Pancreas (tissue), 10 donors: ENCODE measurements at places on chromosomes 6 and 20. TPM values are rescaled to one million over a fixed set of nuclear protein-coding genes. Genes with fewer than 3 reads are reported as not detected.

DNA sequence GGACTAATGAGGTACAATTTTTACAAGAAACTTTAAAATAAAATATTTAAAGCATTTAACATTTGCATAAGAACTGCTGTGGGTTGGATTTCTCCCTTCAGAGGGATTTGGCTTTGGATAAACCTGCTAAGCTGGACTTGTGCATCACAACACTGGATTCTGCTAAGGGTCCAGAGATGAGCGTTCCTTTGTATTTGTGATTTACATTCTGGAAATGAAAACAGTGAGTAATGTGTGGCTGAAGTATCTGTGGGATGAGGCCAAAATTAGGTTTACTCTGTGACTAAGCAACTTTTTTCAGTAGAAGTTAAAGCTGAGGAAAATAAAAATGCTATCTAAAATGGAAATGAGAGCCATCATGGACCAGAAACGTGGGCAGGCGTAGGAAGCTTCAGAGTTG is 494.3 kb downstream of the EPM2A start:
- no peaks in the 10 kb centered on the region for H3K36me3 ChIP-seq
- no peak overlapping the region for H3K27ac ChIP-seq
- no peaks in the 10 kb centered on the region for H3K4me1 ChIP-seq
- no peaks in the 10 kb centered on the region for H3K27me3 ChIP-seq
- DNase-seq: no peak

DNA sequence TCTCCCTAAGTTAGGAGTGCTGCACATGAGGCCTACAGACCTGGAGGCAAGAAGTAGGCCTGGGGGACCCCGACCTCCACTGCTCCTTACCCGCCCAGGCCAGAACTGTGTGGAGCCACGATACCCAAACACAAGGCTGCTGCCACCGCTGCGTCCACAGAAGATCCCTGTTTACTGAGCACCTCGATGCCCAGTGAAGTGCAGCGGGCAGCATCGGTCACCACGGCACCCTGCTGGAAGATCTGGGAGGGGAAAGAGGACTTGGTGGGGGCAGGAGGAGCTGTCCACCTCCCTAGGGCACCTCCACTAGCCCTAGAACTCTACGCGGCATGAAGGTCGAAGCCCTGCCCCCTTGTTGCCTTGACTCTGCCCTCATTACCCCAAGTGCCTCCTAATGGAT is 9.9 kb downstream of the GGT7 start:
- H3K36me3 ChIP-seq: no peaks in the 10 kb centered on the region
- H3K4me1 ChIP-seq: no peaks in the 10 kb centered on the region
- no peaks in the 10 kb centered on the region for H3K27me3 ChIP-seq
- DNase-seq: no peak
- no peak overlapping the region for H3K27ac ChIP-seq
- H3K4me3 ChIP-seq: no peak overlapping the region

DNA sequence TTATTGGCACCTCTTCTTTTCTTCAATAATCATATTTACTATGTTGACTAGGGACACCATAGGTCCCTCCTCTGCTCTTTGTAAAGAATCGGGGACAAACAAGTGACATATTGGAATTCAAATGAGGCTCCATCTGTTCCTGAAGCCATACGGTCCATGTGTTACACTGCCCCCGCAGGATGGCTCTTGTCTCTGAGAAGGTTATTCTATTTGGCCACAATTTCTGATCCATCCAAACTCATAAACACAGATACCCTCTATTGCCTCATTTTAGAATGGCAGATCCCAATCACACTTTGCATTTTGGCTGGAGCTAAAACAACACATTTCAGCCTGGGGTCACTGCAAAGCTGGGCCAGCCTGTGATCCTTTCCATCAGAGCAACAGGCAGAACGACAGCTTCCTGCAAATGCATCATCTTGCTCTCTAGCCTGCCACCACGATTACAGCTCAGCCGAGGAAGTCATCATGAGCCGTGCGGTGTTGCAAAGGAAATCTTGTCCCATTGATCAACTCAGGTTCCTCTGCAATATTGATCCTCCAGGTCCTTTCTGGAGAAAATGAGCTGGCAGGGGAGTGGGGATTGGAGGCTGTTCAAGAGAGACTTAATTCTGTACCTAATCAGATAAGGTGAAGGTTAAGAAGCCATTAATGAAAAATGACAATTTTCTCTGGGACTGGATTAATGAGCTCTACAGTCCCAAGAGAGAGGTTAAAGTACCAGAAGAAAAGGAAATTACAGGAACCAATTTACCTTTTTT is 73.1 kb downstream of the AGPAT4 start:
- no peak overlapping the region for H3K4me3 ChIP-seq
- no peaks in the 10 kb centered on the region for H3K4me1 ChIP-seq
- H3K27ac ChIP-seq: no peak overlapping the region
- H3K36me3 ChIP-seq: no peaks in the 10 kb centered on the region
- DNase-seq: no peak
- no peaks in the 10 kb centered on the region for H3K27me3 ChIP-seq

- H3K4me3 ChIP-seq: no peak overlapping the region
- H3K36me3 ChIP-seq: no peaks in the 10 kb centered on the region
- no peaks in the 10 kb centered on the region for H3K27me3 ChIP-seq
- no peak for DNase-seq
Observed at GRCh38 chr20:4326195-4327065, 311.1 kb upstream of the RNF24 start.

GRCh38 chr6:11043961-11044711 is at the start of gene ELOVL2:
ELOVL2 (minus strand) TSS chr6:11044305; CDS start chr6:11044230, 75 bp downstream.
- no peaks in the 10 kb centered on the region for H3K27me3 ChIP-seq
- H3K4me1 ChIP-seq: no peaks in the 10 kb centered on the region
- peak within 1 kb of the TSS; percentile 76 for H3K4me3 ChIP-seq
- no peaks in the 10 kb centered on the region for H3K36me3 ChIP-seq
- no peak within 1 kb of the TSS for H3K27ac ChIP-seq

Gene TMEM151B
- polyA plus RNA-seq: 0.65 TPM

Gene WFDC10A
- not detected for polyA plus RNA-seq

GRCh38 chr20:58571693-58572427 is 56.7 kb upstream of the APCDD1L start:
- DNase-seq: no peak
- H3K4me3 ChIP-seq: no peak overlapping the region
- H3K36me3 ChIP-seq: no peaks in the 10 kb centered on the region
- H3K27me3 ChIP-seq: no peaks in the 10 kb centered on the region
- H3K27ac ChIP-seq: no peak overlapping the region

DNA sequence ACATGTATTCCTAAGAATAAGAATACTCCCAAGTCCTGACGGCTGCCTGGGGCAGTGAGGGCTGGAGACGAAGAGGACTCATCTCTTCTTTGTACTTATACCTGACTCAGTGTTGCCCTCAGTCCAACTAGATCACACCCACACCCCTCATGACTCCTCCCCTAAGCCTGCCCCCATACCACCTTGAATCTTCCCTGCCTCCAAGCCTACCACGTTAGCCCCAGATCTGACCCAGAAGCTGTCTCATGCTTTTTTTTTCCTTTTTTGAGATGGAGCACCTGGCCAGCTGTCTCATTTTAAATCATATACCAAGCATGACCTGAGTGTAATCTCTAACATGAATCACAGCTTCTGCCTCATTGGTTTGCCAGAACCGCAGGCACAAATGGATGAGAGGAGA is 45.2 kb downstream of the MUC22 start:
- H3K4me1 ChIP-seq: no peaks in the 10 kb centered on the region
- H3K27me3 ChIP-seq: no peaks in the 10 kb centered on the region
- no peak overlapping the region for H3K4me3 ChIP-seq
- DNase-seq: no peak
- no peaks in the 10 kb centered on the region for H3K36me3 ChIP-seq
- H3K27ac ChIP-seq: no peak overlapping the region

DNA sequence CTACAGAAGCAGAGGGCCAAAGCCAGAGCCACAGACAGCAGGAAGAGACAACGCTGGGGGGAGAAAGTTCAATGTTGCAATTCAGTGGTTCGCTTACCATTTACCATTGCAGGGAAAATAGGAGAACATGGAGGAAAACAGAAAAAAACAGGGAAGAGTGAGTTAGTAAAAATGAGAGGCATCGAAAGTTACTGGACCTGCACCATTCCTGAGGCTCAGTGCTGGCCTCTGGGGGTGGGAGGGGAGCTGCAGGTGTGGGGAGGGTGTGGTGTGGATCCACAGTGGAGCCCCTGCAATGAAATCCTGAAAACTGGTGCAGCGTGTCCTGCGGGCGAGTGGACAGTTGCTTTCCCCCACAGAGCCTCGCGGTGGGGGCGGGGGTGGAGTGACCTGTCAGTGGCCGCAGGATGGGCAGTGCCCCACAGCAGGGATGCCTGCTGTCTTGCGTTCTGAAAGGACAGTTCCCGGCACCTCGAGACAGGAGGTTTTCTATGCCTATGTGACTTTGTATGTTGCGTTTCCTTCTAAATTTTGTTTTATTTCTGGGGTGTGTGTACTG is 5.7 kb downstream of the TMEM181 start:
- DNase-seq: no peak
- no peaks in the 10 kb centered on the region for H3K36me3 ChIP-seq
- H3K4me1 ChIP-seq: peaks cover 1% of the 10 kb centered on the region
- H3K4me3 ChIP-seq: no peak overlapping the region
- H3K27ac ChIP-seq: no peak overlapping the region
- no peaks in the 10 kb centered on the region for H3K27me3 ChIP-seq

- H3K4me3 ChIP-seq: no peak overlapping the region
- peaks cover 20% of the 10 kb centered on the region for H3K4me1 ChIP-seq
- no peak overlapping the region for H3K27ac ChIP-seq
- no peaks in the 10 kb centered on the region for H3K36me3 ChIP-seq
Observed at GRCh38 chr6:154433477-154434241, 76.8 kb downstream of the CNKSR3 start.

GRCh38 chr6:90098001-90098531 is 198.6 kb downstream of the BACH2 start:
- no peak overlapping the region for H3K27ac ChIP-seq
- no peaks in the 10 kb centered on the region for H3K4me1 ChIP-seq
- H3K4me3 ChIP-seq: no peak overlapping the region
- DNase-seq: no peak
- H3K36me3 ChIP-seq: no peaks in the 10 kb centered on the region

Gene HSPA12B
- 6.0 TPM for polyA plus RNA-seq
